ENCODE measurements at places on chromosomes 13 and 19.
A peak's percentile ranks its signal among the peaks of the same experiment; 100 is the strongest.

- no peak for DNase-seq
Measured at GRCh38 chr13:97858161-97858560, 95.3 kb upstream of the IPO5 start.

DNA sequence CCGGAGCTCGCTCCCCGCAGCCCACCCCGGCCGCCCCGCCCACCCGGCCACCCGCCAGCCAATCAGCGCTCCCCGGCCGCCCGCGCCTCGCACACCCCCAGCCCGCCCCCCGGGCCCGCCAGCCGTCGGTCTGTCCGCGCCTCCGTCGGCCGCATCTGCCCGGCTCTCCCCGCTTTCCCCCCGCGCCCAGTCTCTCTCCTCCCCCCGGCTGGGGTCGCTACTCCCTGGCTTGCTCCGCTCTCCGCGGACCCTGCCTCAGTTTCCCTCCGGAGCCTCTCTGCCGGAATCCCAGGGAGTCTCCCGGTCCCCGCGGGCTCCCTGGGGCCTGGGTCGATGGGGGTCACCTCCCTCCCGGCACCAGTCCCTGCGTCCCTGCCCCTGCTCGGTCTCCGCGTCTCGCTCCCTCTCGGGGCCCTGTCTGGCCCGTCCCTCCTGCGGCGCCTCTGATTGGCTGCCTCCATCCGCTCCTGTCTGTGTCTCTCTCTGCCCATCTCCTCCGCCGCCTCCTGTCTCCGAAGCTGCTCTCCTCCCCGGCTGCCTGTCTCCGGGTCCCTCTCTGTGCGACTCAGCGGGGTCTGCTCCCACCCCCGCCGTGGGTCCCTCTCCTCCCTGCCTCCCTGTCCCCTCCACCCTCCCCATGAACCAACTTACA lies 484 bp downstream of the IL11 start:
- DNase-seq: no peak

- no peak for DNase-seq
Measured at GRCh38 chr13:47000165-47000564, 103.3 kb upstream of the HTR2A start.

DNA sequence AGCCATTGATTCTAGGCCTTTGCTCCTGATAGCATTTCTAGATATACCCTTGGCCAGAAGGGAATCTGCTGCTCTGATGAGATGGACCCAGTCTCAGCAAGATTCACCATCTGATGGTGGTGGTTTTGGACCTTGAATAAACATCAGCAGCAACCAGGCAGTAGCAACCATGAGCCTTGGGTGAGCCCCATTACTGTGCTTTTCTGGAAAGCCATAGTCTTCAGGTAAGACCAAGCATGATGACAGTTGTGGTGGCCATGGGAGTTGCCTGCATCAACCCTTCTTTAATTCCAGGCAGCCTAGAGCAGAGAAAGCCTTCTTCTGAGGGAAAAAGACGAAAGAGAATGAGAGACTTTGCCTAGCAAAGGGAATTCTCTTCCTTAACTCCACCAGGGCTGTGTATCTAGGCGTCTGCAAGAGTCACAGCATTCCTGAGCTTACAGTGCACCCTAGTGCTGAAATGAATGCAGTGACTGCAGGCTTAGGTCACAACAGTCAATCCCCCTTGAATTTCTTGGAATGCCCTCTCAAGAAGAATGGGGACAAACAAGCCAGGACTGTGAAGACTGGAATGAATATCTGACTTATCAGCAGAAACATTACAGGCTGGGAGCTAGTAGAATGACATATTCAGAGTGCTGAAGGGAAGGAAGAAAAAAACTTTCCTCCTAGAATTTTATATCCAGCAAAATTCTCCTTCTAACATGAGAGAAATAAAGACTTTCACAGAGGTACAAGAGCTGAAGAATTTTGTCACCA lies 942.4 kb upstream of the PCDH20 start:
- DNase-seq: peak; percentile 67

- DNase-seq: no peak
Measured at GRCh38 chr19:42271861-42272534, 2.9 kb downstream of the CIC start.

DNA sequence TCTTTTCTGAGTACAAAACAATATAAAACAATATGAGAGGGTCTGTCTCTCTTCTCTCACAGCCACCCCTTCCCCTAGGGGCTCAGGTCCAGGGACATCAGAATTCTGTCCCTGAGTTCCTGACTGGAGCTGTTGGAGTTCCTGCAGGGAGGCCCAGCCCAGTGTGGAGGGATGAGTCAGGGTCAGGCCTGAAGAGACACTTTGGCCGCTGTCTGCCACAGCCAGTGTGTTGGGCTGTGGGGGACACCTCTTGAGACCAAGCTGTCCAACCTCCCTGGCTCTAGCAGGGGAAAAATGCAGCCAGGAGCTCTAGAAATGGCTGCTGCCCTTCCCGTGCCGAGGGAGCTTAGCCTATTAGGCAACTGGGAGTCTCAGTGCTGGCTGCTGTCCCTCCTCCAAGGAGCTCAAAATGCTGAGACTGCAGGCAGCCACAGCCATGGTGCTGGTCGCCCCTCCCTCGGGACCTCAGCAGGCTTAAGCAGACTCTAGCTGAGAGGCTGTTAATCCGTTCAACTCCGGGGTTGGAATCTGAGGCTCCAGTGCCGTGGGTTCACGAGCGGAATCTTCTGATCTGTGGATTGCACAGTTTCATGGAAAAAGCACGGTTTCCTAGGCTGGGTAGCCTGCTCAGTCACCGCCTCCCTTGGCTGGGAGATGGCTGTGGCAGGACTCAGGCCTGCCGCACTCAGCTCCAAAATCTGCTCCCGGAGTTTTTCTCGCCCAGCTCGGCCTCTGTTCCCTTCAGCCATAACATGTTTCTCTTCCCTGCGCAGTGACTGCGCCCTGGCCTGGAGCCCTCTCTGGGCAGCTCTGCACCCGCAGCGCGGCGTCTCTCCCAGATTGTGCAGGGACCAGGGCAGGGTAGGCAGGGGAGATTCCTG lies 3.8 kb upstream of the ZNF626 start:
- no peak for DNase-seq

DNA sequence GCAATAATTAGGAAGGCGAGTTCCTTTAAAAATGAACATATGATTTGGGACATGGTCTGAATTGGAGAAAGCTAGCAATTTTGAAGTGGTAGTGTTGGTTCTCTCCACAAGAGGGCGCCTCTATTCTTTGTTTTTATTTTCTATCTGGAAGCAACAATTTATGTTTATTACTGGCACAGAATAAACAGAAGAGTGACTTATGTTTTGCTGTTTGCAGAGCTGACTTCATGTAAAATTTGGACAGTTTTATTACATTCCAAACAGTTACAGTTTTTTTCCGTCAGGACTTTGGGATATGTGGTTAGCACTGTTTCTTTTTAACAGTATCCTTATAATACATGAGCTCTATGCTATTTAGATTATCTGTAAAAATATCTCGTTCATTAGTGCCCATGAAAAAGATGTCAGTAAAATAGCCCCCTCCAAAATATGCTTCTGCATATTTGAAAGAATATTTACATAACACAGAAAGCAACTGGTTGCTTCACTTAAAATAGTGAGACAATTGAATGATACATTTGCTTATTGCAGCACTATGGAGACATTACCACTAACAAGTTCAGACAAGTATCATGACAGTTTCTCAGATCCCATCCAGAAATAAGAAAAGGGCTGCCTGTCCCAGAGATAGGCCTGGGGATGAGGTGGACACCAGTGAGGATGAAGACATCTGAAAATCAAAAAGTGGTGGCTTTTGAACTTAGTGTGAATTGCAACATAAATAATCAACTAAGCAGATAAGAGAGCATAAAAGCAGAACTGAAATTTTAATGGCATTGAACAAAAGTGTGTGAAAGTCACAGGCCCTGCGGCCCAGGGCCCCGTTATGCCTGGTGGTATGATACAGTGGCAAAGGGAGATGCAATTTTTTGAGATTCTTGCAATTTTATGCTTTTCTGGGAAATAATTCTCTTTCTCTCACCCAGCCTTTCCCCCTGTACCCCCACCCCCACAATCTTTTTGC lies 32.3 kb upstream of the FGF9 start:
- DNase-seq: peak; percentile 3

DNA sequence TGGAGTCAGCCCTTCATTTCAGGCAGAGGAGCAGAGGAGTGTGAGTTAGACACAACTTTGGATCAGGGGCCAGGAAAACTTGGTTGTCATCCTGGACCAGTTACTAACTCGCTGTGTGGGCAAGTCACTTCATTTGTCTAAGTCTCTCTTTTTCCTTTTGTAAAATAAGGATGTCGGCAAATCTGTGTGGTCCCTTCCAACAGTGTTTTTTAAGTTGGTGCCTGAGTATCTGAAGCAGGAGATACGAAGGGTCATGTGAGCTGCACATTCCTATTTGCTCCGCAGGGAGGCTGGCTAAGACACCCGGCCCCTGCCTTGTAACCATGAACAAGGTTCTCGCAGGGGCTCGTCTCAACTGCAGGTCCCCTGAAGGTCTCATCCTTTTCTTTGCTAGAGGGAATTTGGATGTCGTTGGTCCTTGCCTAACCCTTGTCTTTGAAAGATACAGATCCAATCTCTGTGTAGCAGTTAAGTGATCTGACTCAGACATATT lies 64.3 kb downstream of the LRCH1 start:
- no peak for DNase-seq

- no peak for DNase-seq
Measured at GRCh38 chr13:44726214-44726613, 150.1 kb upstream of the TSC22D1 start.

DNA sequence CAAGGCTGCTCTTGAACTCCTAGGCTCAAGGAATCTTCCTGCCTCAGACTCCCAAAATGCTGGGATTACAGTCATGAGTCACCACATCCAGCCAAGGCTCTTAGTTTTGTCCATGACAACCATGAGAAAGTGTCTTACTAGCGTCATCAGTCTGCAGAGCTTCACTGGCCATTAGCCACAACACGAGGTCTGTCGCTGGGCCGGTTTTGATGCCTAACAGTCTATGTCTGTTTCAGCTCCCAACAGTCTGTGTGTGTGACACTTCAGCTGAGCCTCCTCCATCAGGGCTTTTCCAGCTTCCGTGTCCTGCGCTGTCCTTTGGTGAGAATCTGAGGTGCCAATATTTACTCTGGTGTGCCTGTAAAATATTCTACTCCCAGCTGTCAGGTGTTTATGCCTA lies 47.6 kb downstream of the CEP89 start:
- DNase-seq: no peak

DNA sequence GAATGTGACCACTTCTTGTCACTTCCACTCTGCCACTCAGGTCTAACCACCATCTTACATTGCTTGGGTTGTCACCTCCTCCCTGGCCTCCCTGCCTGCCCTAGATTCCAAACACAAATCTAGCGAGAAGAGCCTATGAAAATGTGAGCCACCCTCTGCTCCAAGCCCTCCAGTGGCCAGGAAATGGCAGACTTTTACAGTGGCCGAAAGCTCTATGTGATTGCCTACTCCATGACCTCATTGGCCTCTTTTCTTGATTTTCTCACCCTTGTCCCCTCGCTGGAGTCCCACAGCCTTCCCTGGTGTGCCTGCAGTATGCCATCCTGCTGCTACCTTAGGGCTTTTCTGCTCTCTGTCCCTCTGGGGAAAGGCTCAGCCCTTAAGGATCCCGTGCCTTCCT lies 84.2 kb downstream of the LRCH1 start:
- no peak for DNase-seq

Data from Kasumi-1 (cell line).